Thyroid gland (tissue), 4 donors: ENCODE measurements at places on chromosomes 5 and 9. TPM values are rescaled to one million over a fixed set of nuclear protein-coding genes. Genes with fewer than 3 reads are reported as not detected.

Gene UBTD2
- 23.8 TPM for total RNA-seq

Gene MAPKAP1
- total RNA-seq = 112 TPM

Gene ANKHD1
- total RNA-seq = 176 TPM

Gene FOXD4L3
- 0.67 TPM for total RNA-seq

Gene NINJ1
- 89.4 TPM for total RNA-seq

Gene HARS1
- total RNA-seq = 41.0 TPM

Gene CCIN
- total RNA-seq = not detected

Gene NSD1
- total RNA-seq = 81.9 TPM

Gene ZCCHC9
- total RNA-seq = 19.2 TPM

Gene MYMK
- total RNA-seq = not detected
